ENCODE measurements at places on chromosomes 1 and 21. TPM values are rescaled to one million over a fixed set of nuclear protein-coding genes. Genes with fewer than 3 reads are reported as not detected.

DNA sequence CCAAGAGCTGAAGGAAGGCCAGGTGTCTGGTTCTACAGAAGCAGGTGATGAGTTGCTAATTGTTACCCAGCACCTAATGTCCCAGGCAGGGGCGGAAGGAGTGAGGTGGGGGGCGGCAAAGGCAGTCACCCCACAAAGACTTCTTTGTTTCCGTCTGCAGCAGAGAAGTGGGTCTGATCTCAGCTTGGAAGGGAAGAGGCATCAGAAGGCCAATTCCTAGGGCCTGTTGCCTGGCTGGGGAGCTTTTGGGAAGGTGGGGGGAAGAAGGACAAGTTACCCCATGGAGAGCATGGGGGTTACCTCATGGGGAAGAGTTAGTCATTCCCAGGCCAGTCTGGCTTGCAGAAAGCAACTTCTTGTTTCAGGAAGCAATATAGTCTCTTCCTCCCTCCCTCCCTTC lies 10.9 kb downstream of the IGSF21 start:
- DNase-seq = no peak

KRTAP19-5 gene
- not detected for total RNA-seq

DNA sequence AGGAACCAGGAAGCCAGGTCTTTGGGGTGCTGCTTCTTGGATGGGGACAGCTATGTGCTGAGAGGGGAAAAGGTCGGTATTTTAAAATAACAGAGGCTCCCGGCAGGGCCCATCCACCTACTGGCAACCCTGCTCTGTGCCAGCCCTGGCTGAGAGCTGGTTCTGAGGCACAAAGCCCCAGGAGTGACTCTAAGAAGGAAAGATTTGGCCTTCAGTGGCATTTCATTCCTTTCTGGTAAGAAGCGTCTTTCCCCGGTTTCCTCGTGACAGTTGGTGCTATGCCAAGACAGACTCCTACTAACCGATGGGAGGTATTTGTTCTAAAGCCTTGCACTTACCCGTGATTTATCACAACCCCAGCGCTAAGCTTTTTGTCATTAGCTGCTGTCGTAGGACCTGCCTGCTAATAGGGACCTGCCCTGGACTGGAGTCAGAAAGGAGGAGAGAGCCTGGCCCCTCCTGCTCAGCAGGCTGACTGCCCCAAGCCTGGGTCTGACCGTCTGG lies 123.1 kb upstream of the ADAR start:
- DNase-seq = no peak

ZNF683 gene
- not detected for total RNA-seq

DNA sequence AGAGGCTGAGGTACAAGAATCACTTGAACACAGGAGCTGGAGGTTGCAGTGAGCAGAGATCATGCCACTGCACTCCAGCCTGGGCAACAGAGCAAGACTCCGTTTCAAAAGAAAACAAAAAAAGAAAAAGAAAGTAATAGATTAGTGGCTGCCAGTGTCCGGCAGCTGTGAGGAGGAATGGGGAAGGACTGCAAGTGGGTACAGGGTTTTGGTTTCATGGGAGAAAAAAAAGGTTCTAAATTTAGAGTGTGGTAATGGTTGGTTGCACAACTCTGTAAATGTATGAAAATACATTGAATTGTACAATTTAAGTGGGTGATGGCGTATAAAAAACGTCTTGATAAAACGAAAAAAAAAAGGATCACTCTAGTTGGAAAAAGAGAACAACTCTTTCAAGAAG lies 6.7 kb downstream of the TAF1A start:
- no peak for DNase-seq

RAB42 gene
- not detected for total RNA-seq

- DNase-seq = no peak
These were observed 63.7 kb downstream of the ST6GALNAC3 start for GRCh38 chr1:76138217-76138616.

DNA sequence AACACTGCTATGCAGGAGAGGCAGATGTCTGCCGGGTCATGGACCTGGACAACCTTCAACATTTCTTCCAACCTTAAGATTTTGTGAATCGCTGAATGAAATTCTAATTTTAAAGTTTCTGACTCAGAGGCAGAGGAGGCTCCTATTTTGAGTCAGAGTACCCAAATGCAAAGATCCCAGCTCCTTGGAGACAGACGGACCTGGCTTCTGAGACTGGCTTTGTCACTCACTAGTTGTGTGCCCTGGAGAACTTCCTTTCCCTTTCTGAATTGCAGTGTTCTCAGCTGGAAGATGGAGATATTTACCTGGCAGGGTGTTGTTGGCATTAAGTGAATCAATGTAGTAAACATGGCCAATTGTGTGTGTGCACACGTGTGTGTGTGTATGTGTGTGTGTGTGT lies 51.9 kb downstream of the IER5 start:
- no peak for DNase-seq

DNA sequence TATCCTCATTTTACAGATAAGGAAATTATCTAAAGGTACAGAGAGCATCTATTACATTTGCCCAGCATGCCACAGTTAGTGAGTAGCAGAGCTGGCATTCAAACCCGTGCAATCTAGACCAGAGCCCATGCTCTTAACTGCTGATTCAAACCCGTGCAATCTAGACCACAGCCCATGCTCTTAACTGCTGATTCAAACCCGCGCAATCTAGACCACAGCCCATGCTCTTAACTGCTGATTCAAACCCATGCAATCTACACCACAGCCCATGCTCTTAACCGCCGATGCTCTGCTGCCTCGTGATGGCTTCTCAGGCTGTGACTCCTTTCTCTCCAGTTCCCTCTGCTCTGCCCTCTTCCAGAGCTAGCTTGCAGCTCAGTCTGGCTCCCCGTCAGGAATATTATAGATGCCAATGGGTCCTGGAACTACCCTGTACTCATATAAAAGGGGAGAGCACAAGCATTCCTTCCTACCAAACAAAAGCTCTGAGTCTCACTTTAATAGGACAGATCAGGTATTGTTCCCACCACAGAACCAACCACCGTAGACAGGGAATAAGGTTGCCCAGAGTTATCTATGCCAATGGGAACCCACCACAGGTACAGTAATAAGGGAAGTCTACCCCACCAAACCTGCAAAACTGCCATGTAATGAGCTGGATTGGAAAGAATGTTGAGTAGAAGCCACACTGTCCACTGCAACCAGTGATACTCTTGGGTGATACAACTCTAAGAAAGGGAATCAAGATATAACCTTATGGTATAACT lies 78.4 kb downstream of the SMYD3 start:
- DNase-seq = peak; percentile 2

GRCh38 chr1:54310439-54311328 lies 95.5 kb downstream of the SSBP3 start:
- DNase-seq = peak; percentile 4
